ENCODE measurements at places on chromosomes 2 and 18. TPM values are rescaled to one million over a fixed set of nuclear protein-coding genes. Genes with fewer than 3 reads are reported as not detected.

- DNase-seq: no peak
These were observed 178.1 kb downstream of the BARD1 start for GRCh38 chr2:214631406-214631805.

DNA sequence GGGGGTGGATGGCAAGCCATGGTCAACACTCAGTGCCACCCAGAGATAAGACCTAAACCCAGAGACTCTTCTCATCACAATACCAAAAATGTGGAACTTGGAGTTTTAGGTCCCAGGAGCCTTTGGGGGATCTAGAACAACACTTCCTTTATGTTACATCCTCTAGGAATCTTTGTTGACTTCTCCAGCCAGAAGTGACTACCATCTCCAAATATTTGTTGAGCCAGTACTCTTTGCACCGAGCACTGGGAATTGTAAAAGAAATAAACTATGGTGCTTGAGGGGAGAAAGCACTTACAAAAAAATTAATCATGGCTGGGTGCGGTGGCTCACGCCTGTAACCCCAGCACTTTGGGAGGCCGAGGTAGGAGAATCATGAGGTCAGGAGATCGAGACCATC lies 120.0 kb upstream of the TMEM200C start:
- no peak for DNase-seq

- no peak for DNase-seq
These were observed 152.5 kb upstream of the POU3F3 start for GRCh38 chr2:104701411-104701911.

The DYNAP gene
- total RNA-seq: not detected

The TNFRSF11A gene
- 1.3 TPM for total RNA-seq

All from heart right ventricle (tissue), 16 donors.